ENCODE measurements at places on chromosomes 6 and 20.

DNA sequence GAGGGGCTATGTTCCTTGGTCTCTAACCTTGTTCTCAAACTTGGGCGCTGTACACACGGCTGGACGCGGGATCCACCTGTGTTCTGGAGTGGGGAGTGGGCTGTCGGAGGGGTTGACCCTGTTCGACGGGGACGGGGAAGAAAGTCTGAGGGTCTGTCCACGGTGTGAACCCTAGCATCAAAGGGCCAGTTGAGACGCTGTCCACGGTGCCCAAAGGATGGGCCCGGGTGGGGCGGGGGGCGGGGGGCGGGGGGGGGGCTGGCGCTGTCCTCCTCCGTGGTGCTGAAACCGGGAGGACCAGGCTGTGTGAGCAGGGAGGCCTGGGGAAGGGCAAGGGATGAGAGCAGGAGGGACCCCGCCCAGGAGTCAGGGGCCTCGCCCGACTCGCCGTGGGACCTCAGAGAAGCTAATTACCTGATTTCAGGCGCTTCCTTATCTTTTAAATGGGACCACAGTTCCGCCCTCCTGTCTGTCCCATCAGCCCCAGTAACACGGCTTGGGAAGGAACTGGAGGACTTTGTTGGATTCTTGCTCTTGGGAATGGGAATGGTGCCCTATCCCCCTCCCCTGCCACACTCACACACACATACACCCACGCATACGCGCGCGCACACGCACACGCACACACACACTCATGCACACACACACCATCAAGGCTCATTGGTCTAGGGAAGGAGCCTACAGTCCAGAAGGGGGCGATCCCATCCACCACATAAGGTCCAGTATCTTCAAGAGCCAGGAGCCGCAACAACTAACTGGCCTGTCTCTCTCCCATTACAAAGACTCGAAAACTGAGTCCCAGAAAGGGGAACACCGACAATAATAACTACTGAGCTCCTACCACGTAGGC is 1.0 kb upstream of the VSTM2L start:
- DNase-seq, result no peak

DNA sequence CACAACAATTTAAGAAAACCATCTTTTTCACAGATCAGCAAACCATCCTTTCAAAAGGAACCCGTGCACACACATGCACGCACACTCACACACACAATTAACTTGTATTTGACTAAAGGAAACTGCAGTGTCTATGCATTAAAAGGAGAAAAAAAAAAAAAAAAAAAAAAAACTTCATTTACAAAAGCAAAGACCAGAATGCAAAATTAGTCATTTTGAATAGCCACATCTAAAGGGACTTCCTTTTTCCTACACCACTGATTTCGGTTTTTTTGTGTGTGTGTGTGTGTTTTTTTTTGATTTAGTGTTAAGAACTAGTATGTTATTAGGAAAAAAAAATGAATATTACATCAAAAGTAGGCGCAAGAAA is 6.3 kb downstream of the ZMYND8 start:
- peak; percentile 60 for DNase-seq

DNA sequence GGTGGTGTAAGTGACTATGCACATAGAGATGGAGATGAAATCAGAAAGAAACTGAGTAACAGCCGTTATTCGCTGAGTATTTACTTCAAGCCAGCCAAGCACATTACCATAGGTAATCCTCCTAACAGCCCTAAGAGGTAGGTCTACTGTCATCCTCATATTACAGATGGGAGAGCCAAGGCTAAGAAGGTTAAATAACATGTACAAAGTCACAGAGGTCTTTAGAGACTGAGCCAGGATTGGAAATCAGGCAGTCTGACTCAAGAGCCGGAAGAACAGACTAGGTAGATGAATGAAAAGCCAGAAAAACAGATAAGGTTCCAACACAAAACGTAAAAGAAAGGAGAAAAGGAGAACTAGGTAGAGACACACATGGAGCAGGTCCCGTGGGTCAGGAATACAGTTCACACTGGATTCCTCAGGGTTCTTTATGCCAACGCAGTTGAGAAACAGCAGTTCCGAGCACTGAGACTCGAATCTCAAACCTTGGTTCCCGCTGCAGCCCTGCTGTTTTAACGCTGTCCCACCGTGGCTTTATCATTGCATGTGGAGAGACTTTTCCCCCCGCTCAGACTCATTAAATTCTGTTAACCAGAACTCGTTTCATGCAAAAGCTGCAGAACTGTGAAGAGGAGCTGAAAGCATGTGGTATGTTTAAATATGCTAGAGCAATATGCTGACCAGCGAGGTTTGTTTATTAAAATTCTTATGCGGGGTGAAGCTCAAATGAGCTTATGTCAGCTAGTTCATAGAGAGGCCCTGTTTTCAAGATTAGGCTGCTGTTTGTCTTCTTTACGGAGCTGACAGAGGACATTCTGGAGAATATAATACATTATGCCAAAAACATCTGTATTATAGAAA is 537.9 kb downstream of the CD83 start:
- DNase-seq, result no peak

GRCh38 chr6:149340200-149340599 is 22.7 kb downstream of the TAB2 start:
- no peak for DNase-seq

GRCh38 chr6:144468709-144469108 is 183.6 kb downstream of the UTRN start:
- no peak for DNase-seq

DNA sequence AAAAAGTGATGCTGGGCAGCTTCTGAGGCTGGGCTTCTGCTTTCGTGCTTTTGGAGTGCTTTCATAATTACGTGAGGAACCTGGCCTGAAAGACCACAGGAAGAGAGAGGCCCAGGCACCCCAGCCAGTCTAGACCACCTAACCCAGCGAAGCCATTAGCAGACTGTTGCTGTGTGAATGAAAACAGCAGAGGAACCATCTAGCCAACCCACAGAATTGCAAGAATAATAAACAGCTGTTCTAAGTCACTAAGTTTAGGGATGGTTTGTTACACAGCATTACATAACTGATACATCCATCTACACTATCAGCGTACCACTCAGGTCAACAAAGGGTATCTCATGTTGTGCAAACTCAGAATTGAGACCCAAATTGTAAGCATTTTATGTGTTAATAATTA is 34.5 kb downstream of the FGD2 start:
- DNase-seq, result no peak

DNA sequence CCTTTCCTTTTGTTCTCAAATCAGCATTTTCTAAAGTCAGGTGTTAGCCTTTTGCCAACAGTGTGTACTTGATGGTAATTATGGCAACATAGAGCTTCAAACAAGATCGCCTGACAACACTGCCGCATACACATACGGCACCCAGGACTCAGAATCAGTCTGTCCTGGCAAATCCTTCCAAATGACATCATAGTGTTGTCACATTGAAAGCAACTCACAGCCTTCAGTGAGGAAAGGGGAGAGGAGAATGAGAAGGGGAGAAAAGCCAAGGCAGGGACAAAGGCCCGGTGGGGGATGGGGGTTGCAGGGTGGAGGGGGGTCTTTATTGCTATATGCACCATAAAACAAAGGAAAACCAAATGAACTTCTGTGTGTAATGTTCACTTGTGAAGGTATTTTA is 65.7 kb upstream of the PTGIS start:
- DNase-seq, result no peak
